ENCODE measurements at places on chromosomes 7 and 10.
A peak's percentile ranks its signal among the peaks of the same experiment; 100 is the strongest.

DNA sequence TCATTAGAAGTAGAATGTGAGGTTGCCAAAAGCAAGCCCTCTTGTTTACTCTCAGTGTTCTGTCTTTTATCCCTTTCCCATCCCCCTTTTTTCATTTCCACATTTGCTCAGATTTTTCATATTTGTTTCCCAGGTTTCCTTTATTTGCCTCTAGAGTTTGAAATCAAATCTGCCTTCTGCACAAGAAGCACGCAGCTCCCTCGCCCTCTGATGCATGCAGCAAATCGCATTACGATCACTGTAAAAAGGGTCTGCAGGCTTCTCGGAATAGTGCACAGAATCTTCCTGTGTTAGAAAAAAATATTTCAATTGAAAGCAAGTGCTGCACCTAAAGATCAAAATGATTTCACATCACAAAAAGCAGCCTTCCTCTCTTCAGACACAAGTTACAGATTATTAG lies 129.0 kb downstream of the GPAM start:
- DNase-seq = no peak

DNA sequence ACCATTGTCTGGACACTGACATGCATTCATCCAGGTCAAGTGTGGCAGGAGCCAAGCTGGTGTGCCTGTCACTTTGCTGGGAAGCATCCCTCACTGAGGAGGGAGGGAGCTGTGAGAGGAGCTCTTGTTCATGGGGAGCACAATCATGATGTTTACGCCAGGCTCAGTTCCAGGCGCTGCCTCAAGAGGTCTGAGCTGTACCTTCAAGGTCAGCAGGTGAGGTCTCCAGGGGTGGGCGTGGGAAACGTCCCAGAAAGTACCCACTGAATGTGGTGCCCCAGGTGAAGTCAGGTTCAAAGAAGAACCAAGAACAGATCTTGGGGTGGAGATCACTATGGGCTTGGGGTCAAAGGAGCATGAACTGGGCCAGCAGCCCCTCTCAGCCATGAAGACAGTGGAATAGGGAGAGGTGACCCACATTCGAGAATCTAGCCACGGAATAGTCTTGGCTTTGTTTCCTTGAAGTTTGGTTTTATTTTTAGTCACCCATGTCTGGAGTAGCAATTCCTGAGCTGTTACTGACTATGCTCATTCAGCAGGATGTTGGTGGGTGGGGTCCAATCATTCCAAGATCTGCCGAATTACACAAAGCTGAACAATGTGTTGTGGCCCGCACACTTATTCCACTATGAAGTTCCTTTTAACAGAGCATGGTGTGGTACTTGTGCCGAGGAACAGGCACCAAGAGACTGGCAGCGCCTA lies 29.3 kb downstream of the NPS start:
- DNase-seq = no peak

- no peak for DNase-seq
These were observed 125.0 kb downstream of the DNAJB6 start for GRCh38 chr7:157461573-157462418.

- DNase-seq = no peak
These were observed 198.3 kb downstream of the RPS24 start for GRCh38 chr10:78231939-78232338.

DNA sequence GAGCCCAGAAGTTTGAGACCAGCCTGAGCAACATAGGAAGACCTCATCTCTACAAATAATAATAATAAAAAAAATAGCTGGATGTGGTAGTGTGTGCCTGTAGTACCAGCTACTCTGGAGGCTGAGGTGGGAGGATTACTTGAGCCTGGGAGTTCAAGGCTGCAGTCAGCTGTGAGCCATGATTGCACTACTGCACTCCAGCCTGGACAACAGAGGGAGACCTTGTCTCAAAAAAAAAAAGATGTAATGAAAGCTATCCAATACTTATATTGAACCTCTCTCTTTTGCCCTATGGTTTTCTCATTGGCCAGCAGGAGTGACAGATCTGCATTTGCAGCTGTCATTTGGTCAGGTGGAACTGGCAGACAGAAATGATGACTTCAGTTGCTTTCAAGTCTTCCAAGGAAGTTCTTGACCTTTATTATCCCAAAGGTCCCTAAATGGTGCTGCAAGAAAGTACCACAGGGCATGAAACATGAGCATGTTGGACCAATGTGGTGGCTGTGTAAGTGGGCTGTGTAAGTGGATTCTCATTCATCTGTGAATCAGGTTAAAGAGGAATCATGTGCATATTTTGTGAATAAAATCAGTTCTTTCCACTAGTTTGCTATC lies 99.4 kb downstream of the CALD1 start:
- no peak for DNase-seq

DNA sequence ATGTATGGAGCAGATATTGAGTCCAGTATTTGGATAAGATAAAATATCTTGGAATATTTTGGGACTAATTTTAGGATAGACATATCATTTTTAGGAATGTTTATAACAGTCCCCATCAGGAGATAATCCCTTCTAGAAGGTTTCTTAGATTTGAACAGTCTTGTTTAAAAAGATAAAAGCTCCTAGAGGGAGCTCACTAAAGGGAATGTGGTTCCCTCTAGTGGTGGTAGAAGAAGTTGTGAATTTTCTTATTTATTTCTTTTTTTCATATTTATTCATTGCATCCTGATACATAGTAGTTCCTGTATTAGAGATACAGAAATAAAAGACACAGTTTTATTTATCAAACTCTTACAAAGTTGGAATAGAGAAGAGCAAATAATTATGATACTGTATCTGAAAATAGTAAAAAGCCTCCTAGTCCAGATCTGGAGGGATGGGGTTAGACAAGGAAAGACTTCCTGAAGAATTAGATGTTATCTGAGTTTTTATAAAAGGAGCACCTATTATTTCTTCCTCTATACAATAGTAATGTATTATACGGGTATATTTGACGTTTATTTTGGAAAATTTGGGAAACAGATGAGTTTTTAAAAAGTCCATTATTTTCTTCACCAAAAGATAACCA lies 24.5 kb upstream of the KLF14 start:
- no peak for DNase-seq

DNA sequence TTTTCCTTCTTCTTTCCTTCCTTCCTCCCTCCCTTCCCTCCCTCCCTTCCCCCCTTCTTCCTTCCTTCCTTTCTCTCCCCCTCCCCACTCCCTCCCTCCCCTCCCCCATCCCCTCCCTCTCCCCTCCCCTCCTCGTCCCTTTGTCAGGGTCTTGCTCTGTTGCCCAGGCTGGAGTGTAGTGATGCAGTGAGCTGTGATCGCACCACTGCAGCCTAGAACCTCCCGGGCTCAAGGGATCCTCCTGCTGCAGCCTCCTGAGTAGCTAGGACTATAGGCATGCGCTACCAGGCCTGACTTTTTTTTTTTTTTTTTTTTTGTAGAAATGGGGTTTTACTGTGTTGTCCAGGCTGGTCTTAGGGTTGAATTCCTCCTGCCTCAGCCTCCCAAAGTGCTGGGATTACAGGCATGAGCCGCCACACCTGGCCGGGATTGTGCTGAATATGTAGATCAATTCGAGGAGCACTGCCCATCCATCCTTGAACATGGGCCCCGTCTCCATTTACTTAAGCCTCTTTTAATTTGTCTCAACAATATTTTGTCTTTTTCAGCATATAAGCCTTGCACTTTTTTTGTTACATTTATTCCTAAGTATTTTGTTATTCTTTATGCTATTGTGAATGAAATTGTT lies 23.4 kb downstream of the GRIFIN start:
- DNase-seq = no peak

DNA sequence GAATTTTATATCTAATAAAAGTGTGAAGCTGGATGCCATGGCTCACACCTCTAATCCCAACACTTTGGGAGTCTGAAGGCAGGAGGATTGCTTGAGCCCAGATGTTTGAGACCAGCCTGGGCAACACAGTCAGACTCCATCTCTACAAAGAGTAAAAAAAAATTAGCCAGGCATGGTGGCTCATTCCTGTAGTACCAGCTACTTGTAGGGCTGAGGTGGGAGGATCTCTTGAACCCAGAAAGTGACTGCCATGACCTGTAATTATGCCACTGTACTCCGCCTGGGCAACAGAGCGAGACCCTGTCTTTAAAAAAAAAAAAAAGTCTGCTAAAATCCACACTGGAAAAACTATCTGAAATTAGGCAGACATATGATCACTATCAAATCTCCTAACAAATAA lies 7.6 kb downstream of the JMJD1C start:
- no peak for DNase-seq

DNA sequence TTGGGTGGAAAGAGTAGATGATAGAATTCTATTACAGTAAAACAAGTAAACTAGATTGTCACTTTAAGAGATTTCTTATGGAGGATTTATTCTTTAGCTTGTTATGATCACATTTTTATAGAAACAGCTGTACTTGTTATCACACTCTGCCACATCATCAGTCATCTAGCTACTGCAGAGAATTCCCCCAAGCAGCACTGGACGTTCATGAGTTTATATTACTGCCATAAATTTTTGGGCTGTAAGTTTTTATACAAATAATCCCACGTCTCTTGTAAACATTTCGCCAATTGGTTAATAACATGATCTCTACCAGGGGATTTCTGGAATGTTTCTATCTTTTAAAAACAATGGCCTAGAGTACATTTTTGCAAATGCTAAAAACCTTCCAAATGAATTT lies 238.8 kb downstream of the POLR1F start:
- DNase-seq = no peak

DNA sequence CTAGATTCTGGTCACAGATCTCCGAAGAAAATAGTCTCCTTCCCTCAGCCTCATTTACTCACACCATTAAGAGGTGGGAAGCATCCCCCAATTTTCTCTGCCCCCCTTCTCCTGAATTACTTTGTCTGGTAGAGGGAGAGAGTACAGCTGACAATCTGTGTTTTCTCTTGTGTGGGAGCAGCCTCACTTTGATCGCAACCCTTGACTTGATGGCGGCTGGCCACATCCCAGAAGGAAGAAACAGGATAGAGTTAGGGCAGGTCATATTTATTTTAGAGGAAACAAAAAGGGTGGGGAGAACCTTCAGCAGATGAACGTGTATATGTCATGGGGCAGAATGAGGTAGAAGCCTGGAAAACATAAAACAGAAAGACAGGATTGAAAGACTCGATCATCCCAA lies 82.4 kb upstream of the FAM171A1 start:
- DNase-seq = no peak

DNA sequence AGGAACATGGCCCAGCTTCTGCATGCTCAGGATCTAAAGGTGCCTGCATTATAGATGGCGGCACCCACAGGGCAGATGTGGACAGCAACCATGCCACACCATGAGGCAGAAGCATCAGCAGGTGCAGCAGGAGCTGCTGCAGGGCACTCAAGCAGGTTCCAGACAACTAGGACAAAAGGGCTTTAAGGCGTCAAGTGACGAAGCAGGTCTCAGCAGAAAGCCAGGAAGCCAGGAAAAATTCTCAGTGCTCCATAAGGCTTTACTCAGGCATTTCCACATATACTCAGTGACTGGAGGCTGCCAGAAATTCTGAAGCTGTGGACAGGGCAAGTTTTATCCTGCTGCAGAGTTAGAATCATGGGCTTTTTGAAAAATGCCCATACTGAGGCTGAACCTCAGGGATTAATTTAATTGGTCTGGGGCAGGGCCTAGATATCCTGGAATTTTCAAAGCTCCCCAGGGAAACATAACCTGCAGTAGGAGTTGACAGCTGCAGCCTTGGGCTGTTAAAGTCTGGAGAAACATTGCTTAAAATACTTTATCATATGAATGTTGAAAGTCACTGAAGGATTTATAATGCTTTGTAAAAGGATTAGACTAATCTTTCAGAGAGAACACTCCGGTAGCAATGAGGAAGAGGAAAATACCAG lies 68.1 kb upstream of the RNF148 start:
- DNase-seq = no peak

- DNase-seq = no peak
These were observed 13.3 kb upstream of the PAPSS2 start for GRCh38 chr10:87646192-87646909.

DNA sequence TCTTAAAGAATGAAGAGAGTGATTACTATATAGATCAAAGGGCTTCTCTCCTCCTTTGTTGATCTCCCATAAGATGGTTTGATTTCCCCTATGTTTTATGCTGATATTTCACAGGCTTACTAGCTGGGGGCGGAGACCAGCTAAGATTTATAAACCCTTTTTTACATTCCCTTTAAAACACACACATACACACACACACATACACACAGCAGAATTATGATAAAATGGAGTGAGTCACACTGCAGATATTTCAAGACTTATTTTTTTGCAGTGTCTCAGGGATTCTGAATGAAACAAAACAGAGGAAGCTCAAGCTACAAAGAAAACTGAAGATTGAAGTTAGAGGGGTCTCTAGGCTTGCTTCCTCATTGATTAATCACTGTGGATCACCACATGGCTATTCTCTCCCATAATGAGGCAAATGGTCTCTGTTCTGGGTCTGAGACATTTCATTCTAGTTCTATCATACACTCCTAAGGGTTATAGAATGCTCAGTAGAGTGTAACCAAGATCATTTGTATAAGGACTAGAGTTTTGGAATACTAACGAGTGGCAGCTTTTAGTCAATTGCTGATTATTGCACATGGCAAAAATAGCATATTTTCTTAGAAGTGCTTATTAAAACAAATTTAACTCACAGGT lies 18.6 kb downstream of the INA start:
- no peak for DNase-seq

GRCh38 chr7:83799333-83799732 lies 150.4 kb upstream of the SEMA3E start:
- no peak for DNase-seq

- DNase-seq = no peak
These were observed 488.9 kb upstream of the PHF14 start for GRCh38 chr7:10484767-10485166.

GRCh38 chr10:5460468-5461202 lies 38.7 kb downstream of the CALML5 start:
- no peak for DNase-seq

GRCh38 chr7:106660862-106661720 lies at the start of gene CCDC71L:
TSS of gene CCDC71L (minus strand) at chr7:106661158. CDS start at chr7:106660896, 262 bp downstream.
- DNase-seq = peak; percentile 86

GRCh38 chr10:102644066-102644645 lies at the start of gene TRIM8:
TSS of gene TRIM8 (plus strand) at chr10:102644479. CDS start at chr10:102644618, 139 bp downstream.
- DNase-seq = no peak

- DNase-seq = no peak
These were observed 9.8 kb downstream of the UPP1 start for GRCh38 chr7:48098846-48099245.

DNA sequence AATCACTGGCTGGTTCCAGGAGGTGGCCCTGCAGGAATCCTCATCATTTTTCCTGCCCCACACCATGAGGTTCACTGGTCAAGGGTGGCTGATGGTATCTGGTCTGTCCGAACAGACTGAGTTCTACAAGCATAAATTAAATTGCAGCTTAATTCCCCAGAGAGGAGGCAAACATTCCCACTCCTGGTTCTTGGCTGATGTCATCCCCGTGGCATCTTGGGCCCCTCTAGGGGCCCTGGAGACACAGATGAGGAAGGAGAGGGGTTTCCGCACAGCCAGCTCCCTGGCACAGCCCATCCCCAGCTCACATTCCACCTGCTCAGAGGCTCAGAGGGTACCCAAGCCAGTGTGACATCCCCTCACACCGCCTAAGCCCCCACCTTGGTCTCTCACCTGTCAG lies 5.3 kb upstream of the KLRG2 start:
- no peak for DNase-seq

GRCh38 chr7:6432781-6433180 lies 15.0 kb downstream of the DAGLB start:
- DNase-seq = no peak

Measured in esophagus squamous epithelium (tissue), 5 donors.